ENCODE measurements at places on chromosomes 7 and 10. TPM values are rescaled to one million over a fixed set of nuclear protein-coding genes. Genes with fewer than 3 reads are reported as not detected.

Gene SOSTDC1
- not detected for polyA plus RNA-seq

Gene TMEM184A
- polyA plus RNA-seq, result 0.16 TPM

GRCh38 chr10:132154440-132154839 lies 32.3 kb upstream of the DPYSL4 start:
- no peaks in the 10 kb centered on the region for H3K36me3 ChIP-seq
- no peak overlapping the region for H3K4me3 ChIP-seq
- H3K27ac ChIP-seq, result no peak overlapping the region
- H3K4me1 ChIP-seq, result no peaks in the 10 kb centered on the region
- no peak for DNase-seq
- no peaks in the 10 kb centered on the region for H3K27me3 ChIP-seq

Gene SH3PXD2A
- polyA plus RNA-seq, result 0.47 TPM

GRCh38 chr10:90695915-90696676 lies 161.7 kb downstream of the HTR7 start:
- no peak overlapping the region for H3K27ac ChIP-seq
- no peak for DNase-seq
- no peaks in the 10 kb centered on the region for H3K36me3 ChIP-seq
- H3K4me1 ChIP-seq, result no peaks in the 10 kb centered on the region
- no peak overlapping the region for H3K4me3 ChIP-seq

Gene GPR26
- polyA plus RNA-seq, result not detected

- no peaks in the 10 kb centered on the region for H3K27me3 ChIP-seq
- H3K4me1 ChIP-seq, result no peaks in the 10 kb centered on the region
- no peak for DNase-seq
- H3K36me3 ChIP-seq, result no peaks in the 10 kb centered on the region
- no peak overlapping the region for H3K27ac ChIP-seq
These were observed 18.0 kb downstream of the RNLS start for GRCh38 chr10:88565072-88565471.

- peak overlapping the region; percentile 51 for H3K27ac ChIP-seq
- peaks cover 4% of the 10 kb centered on the region for H3K27me3 ChIP-seq
- H3K4me3 ChIP-seq, result no peak overlapping the region
- DNase-seq, result no peak
These were observed 9.9 kb upstream of the SMKR1 start for GRCh38 chr7:129492391-129492790.

GRCh38 chr10:20883552-20883951 lies 13.6 kb downstream of the NEBL start:
- no peak overlapping the region for H3K4me3 ChIP-seq
- no peak for DNase-seq
- no peaks in the 10 kb centered on the region for H3K27me3 ChIP-seq
- H3K27ac ChIP-seq, result no peak overlapping the region
- H3K36me3 ChIP-seq, result no peaks in the 10 kb centered on the region

Gene SLC39A12
- not detected for polyA plus RNA-seq

All from naive B cell (primary cell).